ENCODE measurements at places on chromosomes 12 and 14.

DNA sequence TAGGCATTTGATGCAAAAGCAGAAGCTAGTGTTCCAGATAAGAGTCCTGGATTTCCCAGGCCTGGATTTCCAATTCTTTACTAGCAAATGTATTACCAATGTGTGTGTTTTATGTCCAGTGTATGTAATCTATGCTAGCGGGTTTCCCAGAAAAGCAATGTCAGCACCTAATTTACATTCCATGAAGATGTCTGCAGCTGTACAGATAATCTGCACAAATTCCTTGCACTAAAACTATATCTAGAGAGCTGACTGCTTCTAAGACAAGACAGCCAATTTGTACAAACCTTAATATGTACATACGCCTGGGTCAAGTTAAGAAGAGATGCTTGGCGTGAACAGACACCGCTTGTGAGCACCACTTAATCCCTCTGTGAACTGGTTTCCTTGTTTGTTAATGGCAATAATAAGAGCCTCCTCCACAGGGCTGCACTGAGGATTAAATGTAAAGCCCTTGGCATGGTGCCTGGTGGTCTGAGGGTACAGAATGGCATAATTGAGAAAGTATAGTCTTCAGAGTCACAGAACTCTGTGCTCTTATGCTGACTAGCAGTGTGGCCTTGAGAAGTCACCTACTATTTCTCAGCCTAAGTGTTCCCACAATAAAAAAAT lies 185.6 kb downstream of the EPS8 start:
- DNase-seq: no peak

DNA sequence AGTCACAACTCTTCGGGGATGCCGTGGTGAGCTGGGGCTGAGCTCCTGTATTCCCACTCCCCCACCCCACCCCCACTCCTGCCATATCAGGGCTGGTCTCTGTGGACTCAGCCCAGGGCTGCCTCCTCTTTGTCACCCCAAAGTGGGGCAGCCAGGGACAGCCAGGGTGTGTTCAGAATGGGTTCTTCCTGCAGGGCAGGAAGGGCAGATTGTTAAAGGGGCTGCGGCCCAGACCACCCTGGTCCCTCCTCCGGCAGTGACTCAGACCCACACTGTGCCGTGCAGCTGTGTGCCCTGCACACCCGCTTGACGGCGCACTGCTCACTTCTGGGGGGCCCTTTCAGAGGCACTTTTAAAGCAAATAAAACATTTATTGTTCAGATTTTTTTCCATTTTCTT lies 9.3 kb downstream of the SLC48A1 start:
- no peak for DNase-seq

DNA sequence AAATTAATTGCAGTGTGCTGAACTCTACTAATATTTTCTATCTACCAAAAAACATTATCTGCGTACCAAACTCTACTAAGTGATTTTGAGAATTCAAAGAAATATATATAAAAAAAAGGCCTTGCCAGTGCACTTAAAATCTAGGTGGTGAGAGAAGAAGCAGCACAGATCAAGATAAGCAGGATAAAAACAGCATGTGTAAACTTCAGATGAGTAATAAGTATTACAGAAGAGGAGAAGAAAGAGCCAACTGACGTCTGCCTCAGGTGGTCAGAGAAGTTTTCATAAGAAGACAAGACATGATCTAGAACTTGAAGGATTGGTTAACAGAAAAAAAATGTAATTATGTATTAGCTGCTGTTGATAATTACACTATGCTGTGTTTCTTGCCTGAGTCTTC lies 166.4 kb downstream of the DUSP6 start:
- no peak for DNase-seq

GRCh38 chr14:69675877-69676416 lies 64.6 kb downstream of the SUSD6 start:
- no peak for DNase-seq

DNA sequence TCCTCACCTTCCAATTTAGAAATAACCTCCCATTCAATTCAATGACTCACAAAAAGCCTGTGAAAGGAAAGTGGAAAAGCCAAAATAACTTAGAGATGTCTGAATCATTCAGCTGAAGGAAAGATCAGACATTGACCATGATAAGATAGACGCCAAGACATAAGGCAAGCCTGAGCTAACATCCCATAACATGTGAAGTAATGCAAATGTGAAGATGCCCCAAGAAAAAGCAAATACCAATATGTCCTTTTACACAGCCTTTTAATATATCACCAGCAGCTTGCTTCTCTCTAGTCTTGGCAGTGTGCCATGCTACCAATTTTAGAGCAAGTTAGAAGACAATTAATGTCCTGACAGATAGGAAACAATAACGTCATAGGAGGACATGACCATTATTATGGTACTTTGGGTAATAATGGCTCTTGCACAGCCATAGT lies 2.4 kb upstream of the NUMB start:
- DNase-seq: no peak

- DNase-seq: no peak
These were observed 56.4 kb upstream of the FBXO33 start for GRCh38 chr14:39488600-39488999.

All from KG1 (cell line).